ENCODE measurements at places on chromosomes 6 and 20. TPM values are rescaled to one million over a fixed set of nuclear protein-coding genes. Genes with fewer than 3 reads are reported as not detected.

- no peak for DNase-seq
Measured at GRCh38 chr6:134007077-134007476, 45.3 kb downstream of the SLC2A12 start.

GRCh38 chr20:56788671-56789610 lies 159.8 kb downstream of the TFAP2C start:
- peak; percentile 10 for DNase-seq

- DNase-seq = no peak
Measured at GRCh38 chr6:158037771-158038170, 56.1 kb downstream of the SYNJ2 start.

GRCh38 chr6:106547601-106548453 lies 81.5 kb downstream of the RTN4IP1 start:
- DNase-seq = no peak

DNA sequence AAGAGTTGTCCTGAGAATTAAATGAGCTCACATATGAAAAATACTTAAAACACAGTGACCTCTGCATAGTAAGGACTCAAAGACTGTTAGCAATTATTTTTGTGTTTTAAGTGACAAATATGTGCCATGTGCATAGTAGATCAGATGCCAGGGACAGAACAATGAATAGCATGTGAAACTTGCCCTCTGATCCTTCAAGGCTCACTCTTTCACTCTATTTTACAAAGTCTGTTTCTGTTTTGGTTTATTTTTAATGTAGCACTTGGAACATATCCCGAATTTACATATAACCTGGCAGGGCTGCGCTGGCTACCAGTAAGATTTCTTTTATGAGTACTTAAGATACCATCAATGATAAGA lies 135.5 kb upstream of the TNFAIP3 start:
- no peak for DNase-seq

DNA sequence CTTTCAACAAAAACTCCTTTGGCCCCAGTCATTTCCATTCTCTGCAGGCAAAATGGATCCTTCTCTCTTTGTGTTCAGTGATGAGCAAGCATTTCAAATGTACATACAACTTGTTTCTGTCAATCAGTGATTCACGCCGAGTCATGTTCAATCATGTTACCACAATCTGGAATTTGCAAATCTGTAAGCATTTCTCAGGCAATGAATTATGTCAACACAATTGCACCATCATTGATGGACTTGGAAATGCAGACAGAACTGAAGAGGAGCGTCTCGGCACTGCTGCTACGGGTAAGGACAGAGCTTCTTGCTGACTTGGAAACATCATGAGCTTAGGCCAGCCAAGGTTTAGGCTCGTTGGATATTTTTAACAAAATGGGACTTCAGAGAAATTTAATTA lies 132.8 kb upstream of the AGPAT4 start:
- DNase-seq = no peak

DNA sequence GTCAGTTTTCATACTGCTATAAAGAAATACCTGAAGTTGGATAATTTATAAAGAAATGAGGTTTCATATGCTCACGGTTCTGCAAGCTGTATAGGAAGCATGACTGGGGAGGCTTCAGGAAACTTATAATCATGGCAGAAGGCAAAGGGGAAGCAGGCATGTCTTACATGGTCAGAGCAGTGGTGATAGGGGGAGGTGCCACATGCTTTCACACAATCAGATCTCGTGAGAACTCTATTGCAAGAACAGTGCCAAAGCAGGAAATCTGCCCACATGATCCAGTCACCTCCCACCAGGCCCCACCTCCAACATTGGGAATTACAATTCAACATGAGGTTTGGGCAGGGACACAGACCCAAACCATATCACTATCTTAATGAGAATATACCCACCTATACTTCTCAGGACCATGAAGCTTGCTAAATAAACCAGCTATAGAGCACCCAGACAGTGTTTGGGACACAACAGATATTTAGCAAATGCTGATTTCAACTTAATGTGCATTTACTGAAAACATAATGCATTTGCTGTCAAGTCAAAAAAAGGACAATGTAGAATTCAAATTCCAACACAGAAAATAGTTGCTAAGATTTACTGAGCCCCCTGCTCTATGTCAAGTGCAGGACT lies 63.8 kb downstream of the TNFRSF21 start:
- DNase-seq = no peak

PLN gene
- total RNA-seq = not detected

PERP gene
- 52.5 TPM for total RNA-seq
